CD4-positive, alpha-beta T cell treated with Interferon gamma for 1 hour (primary cell): ENCODE measurements at places on chromosomes 7 and 10.

DNA sequence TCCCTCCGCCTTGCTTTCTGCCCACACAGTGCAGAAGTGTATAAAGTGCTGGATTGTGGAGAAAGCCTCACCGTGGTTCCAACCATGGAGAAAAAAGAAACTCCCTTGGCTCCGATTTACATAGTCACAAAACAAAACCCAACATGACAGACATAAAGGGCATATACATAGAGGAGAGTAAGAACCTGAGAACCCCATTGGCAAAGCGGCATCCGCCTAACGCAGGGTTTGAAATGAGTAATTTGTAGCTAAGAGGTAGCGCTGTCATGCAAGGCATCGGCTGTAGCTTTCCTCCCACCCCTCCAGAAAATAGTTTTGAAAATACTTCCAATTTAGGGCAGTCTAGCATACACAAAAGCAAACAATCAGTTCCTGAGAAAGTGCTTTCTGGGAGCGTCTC is 126.0 kb upstream of the NRBF2 start:
- DNase-seq: no peak

- no peak for DNase-seq
Observed at GRCh38 chr10:77511498-77512218, 126.0 kb downstream of the KCNMA1 start.

- DNase-seq: no peak
Observed at GRCh38 chr7:100024020-100024619, 8.7 kb downstream of the ZKSCAN1 start.

DNA sequence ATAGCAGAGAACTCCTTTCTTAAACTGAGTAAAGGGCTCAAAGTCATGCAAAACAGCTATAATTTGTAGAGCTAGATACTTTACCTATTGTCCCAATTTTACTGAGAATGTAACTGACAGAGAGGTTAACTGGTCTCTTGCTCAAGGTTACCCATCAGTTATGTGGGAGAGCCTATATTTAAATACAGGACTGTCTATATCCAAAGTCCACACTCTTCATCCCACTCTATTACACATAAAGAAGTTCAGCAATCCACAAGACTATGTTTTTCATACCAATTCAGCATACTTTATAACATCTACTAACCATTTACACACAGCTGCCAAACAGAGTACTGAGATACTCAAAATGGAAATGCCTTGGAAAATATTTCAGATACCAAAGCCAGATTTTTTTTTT is 100.2 kb downstream of the MICU1 start:
- DNase-seq: no peak
